Thoracic aorta (tissue), 2 donors: ENCODE measurements at places on chromosomes 6 and 20. TPM values are rescaled to one million over a fixed set of nuclear protein-coding genes. Genes with fewer than 3 reads are reported as not detected.

- H3K4me1 ChIP-seq, result peaks cover 28% of the 10 kb centered on the region
- H3K27ac ChIP-seq, result no peak overlapping the region
- H3K36me3 ChIP-seq, result no peaks in the 10 kb centered on the region
- no peaks in the 10 kb centered on the region for H3K27me3 ChIP-seq
- H3K4me3 ChIP-seq, result no peak overlapping the region
Measured at GRCh38 chr6:12418946-12419345, 128.8 kb downstream of the EDN1 start.

SLC4A11 gene
- total RNA-seq, result 0.27 TPM

SERPINB6 gene
- 161 TPM for total RNA-seq

OR2H1 gene
- total RNA-seq, result not detected

- H3K27me3 ChIP-seq, result no peaks in the 10 kb centered on the region
- H3K36me3 ChIP-seq, result no peaks in the 10 kb centered on the region
- H3K4me3 ChIP-seq, result no peak overlapping the region
- DNase-seq, result no peak
- no peaks in the 10 kb centered on the region for H3K4me1 ChIP-seq
Measured at GRCh38 chr6:14676064-14676463, 558.5 kb downstream of the CD83 start.
